ENCODE measurements at places on chromosomes 2 and 18. TPM values are rescaled to one million over a fixed set of nuclear protein-coding genes. Genes with fewer than 3 reads are reported as not detected.

DNA sequence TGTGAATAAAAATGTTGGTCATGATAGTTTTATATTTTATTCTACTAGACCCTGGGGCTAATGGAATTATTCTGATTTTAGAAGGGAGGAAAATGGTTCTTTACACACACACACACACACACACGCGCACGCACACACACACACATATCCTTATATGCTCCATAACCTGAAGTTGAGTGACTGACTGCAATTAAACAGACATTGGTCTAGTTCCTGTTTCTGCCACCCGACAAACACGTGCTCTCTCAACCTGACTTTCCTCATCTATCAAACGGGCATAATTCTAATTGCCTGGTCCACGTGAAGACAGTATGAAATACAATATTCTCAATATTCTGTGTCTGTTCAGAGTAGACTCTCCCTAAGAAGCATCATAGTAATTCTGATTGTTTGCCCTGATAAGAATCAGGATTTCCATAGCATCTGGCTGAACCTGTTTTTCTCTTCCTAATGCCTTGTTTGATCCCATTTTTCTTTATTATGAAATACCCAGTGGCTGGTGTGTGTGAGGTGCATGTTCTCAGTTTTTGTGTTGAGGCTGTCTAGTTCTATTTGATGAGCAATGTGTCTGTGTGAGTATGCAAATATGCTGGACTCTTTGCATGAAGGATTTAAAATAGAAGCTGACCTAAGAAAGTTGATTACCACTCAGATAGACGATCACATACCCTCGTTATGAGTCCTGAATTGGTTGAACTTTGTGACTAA, 51.0 kb downstream of the SETBP1 start:
- DNase-seq, result no peak

- DNase-seq, result no peak
These were observed 158.4 kb downstream of the SP3 start for GRCh38 chr2:173806761-173807160.

MOCOS gene
- total RNA-seq, result 5.1 TPM

PCARE gene
- not detected for total RNA-seq

Data from RPMI7951 (cell line).